ENCODE measurements at places on chromosomes 11 and 22. TPM values are rescaled to one million over a fixed set of nuclear protein-coding genes. Genes with fewer than 3 reads are reported as not detected.

The SPDYC gene
- not detected for total RNA-seq

- no peak for DNase-seq
Observed at GRCh38 chr11:135023499-135023898, 611.5 kb upstream of the B3GAT1 start.

- no peak for DNase-seq
Observed at GRCh38 chr11:82890936-82891335, 9.3 kb downstream of the PRCP start.

The OR51E2 gene
- total RNA-seq, result 0.12 TPM

- DNase-seq, result no peak
Observed at GRCh38 chr11:88359541-88359940, 22.0 kb upstream of the CTSC start.

The MYBPC3 gene
- 3,138 TPM for total RNA-seq

DNA sequence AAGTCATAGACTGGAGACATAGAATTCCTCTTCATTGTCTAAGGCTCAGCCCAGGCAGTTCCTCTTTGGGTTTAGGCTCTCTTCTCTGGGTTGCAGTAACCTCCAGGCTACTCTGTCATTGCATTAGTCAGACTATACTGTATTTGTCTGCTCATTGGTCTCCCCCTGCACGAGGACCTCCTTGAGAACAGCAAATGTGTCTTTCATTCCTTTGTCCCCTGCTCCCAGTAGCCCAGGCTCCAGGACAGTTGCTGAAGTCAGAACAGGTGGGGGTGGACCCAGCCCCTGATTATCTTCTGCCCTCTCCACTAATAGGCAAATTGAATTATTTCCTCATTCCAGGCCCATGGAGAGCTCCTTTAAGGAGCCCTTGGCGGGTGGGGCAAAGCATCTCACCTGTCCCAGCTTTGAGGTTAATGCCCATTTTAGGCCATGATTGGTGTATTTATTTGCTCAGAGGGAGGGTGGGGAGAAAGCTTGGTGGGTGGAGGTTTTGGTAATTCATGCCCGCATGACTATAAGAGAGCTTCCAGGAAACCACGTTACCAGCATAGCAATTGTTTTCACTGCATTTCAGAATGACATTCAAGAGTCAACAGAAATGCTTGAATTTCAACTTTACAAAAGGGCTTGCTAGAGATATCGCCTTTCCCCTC, 40.9 kb downstream of the NAV2 start:
- DNase-seq, result no peak

The MS4A1 gene
- total RNA-seq, result not detected

GRCh38 chr22:19402642-19403191, 28.8 kb downstream of the HIRA start:
- no peak for DNase-seq

DNA sequence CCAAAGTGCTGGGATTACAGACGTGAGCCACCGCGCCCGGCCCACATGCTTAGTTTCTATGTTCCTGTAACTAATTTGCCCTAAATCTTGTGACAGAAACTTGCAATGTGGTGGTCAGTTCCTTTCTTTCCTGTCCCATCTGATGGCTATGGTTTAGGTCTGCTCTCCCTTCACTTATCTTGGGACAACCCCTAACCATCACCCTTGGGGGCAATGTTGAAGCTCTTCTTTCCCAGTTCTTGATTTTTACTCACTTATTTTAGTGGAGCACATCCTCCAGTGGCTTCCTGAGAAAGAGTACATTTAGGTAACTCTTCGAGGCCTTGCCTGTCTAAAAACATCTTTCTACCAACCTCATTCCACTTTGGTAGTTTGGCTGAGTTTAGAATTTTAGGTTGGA, 7.3 kb downstream of the SREBF2 start:
- DNase-seq, result no peak

Data from heart right ventricle (tissue), 16 donors.